ENCODE measurements at places on chromosomes 1 and 21.
A peak's percentile ranks its signal among the peaks of the same experiment; 100 is the strongest.

DNA sequence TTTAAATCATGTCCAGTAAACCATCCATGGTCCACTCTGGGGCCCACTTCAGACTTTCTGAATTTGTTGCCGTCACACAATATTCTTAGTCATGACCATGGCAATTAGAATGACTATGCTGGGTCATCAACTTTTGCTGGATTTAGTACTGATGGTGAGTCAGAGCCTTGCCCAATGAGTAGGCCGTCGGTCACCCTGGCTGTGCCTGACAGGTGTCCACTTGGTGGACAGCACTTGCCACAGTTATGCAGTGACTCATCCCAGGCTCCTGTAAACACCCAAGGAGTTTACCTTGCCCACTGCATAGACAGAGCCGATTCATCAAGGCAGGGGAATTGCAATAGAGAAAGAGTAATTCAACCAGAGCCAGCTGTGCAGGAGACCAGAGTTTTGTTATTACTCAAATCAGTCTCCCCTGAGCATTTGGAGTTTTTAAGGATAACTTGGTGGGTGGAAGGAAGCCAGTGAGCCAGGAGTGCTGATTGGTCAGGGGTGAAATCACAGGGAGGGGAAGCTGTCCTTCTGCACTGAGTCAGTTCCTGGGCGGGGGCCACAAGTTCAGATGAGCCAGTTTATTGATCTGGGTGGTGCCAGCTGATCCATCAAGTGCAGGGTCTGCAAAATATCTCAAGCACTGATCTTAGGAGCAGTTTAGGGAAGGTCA, 333.8 kb downstream of the PTPRU start:
- peak; percentile 50 for DNase-seq

GRCh38 chr1:208731981-208732821, 488.0 kb upstream of the PLXNA2 start:
- DNase-seq = no peak

DNA sequence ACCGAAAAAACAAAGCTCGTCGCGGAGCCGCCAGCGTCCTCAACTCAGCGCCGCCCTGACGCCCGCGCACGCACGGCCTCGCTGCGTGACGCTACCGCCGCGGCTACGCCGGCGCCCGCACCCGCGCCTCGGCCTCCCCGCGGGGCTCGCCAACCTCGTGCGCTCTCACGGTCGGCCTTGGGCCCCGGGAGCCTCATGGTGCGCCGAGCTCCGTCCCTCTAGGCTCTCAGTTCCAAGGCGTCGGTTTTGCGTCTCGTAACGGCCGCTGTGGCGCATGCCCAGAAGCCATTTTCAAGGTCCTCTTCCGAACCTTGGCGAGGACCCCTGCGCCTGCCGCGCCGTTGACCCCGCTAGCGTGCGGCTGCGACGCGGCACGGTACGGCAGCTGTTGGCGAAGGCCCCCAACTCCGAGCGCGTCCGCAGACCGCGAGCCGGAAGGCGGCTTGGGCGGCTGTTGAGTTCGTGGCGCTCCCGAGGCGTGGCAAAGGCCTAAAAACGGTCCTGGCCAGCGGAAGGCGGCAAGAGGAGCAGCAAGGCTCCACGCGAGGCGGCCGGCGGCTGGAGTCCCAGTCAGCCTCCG, at the start of gene HENMT1:
TSS of gene HENMT1 (minus strand) at position 64 of the 580 bp plus-strand sequence. CDS start 1,209 bp downstream, outside the sequence.
- peak; percentile 76 for DNase-seq

- no peak for DNase-seq
Observed at GRCh38 chr21:45877171-45877438, 104.5 kb upstream of the COL6A1 start.

DNA sequence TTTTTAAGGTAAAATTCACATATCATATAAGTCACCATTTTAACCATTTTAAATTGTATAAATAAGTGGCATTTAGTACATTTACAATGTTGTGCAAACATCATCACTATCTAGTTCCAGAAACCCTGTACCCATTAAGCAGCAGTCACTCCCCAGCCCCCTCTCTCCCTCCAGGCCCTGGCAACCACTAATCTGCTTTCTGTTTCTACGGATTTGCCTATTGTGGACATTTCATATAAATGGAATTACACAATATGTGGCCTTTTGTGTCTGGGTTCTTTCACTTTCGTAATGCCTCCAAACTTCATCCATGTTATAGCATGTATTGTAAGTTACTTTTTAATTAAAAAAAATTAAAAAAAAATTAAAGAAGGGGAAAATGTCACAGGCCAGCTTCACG, 58.0 kb upstream of the RAB3GAP2 start:
- peak; percentile 48 for DNase-seq

- peak; percentile 39 for DNase-seq
Observed at GRCh38 chr21:15210235-15210678, 145.5 kb upstream of the NRIP1 start.

DNA sequence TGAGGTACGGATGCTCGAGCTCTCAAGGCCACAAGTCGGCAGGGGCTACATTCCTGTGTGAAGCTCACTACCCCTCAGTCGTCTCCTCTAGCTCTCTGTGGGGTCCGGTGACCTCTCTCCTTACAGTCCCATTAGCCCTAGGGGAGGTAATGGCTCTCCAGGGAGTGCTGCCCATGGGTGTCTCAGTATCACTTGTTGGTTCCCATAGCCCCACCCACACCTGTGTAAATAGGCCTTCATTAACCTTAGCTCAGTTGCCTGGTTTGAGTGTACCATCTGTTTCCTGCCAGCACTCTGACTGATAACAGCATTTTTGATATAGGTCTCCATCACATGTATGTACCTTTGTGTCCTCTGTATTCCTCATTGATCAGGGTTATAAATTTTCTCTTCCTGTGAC, 133.2 kb upstream of the KCNJ15 start:
- DNase-seq = no peak

DNA sequence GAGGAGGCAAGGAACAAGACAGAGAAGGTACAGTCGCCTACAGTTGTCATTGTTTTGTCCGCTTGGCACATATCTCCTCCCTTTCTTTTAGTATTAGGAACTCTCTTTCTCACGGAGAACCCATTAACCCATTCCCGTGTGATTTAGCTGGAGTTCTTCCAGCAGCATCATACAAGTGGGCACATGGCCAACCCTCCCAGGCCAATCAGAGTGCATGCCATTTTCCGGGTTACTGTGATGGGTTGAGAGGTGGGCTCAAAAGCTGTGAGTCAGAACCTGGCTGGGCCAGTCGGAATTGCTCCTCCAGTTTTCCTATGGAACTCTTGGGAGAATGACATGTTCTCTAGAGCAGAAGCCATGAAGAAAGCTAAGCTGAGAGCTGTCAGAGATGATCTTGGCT, 83.1 kb upstream of the SOD1 start:
- DNase-seq = no peak

GRCh38 chr1:109884242-109884891, 26.3 kb upstream of the CSF1 start:
- no peak for DNase-seq

DNA sequence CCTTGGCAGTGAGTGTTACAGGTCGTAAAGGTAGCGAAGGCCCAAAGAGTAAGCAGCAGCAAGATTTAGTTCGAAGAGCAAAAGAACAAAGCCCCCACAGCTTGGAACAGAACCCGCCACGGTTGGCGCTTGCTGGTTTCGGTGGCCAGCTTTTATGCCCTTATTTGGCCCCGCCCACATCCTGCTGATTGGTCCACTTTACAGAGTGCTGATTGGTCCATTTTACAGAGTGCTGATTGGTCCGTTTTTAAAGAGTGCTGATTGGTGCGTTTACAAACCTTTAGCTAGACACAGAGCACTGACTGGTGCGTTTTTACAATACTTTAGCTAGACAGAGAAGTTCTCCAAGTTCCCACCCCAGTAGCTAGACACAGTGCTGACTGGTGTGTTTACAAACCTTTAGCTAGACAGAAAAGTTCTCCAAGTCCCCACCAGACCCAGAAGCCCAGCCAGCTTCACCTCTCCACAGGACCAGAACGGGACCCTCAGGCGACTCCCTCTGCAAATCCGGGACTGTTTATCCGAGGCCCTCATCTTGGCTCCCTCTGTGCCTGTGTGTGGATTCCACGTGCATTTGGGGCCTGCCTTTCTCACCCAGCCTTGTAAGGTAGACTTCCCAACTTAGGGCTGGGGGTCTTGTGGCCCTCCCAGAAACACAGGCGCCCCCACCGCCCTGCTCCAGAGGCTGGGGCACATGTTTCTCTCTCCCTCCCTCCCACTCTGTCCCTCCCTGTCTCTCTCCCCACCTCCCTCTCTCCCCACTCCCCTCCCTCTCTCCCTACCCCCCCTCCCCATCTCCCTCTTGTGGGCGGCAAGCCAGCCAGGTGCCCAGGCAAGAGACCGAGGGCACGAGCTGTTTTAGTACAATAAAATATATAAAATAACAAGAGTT, 12.6 kb downstream of the FTCD start:
- no peak for DNase-seq

- DNase-seq = no peak
Observed at GRCh38 chr1:16461681-16462080, 21.2 kb downstream of the NECAP2 start.

DNA sequence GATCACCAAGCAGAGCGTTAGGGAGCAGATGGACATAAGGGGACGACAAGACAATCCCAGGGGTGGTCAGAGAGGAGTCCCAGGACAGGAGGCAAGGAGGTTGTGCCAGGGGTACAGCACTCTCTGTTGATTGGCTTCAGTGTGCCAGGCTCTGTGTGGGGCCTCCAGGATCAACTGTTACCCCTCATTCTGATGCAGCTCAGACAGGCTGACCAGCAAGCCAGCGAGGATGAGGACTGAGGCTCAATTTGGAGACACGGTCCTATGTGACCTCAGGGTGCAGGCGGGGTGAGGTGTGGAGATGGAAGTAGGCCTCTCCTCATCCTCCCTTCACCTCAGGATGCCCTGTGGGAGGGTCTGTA, 4.0 kb downstream of the HYI start:
- no peak for DNase-seq

DNA sequence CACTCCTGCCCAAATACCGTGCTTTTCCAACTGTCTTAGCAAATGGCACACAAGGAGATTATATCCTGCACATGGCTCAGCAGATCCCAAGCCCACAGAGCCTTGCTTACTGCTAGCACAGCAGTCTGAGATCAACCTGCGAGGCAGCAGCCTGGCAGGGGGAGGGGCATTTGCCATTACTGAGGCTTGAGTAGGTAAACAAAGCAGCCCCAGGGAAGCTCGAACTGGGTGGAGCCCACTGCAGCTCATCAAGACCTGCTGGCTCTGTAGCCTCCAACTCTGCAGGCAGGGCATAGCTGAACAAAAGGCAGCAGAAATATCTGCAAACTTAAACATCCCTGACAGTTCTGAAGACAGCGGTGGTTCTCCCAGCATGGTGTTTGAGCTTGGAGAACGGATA, 70.1 kb upstream of the PTBP2 start:
- no peak for DNase-seq

DNA sequence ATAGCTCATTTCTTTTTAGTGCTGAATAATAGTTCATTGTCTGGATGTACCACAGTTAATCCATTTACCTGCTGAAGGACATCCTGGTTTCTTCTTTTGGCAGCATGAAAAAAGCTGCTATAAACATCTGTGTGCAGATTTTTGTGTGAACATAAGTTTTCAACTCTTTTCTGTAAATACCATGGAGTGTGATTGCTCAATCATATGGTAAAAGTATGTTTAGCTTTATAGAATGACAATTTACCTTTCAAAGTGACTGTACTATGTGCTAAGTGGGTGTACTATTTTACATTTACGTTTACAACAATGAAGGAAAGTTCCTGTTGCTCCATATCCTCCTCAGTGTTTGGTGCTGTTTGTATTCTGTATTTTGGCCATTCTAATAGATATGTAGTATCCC, 49.0 kb downstream of the RUNX3 start:
- no peak for DNase-seq

GRCh38 chr1:4670265-4670664, 15.9 kb downstream of the AJAP1 start:
- DNase-seq = no peak

DNA sequence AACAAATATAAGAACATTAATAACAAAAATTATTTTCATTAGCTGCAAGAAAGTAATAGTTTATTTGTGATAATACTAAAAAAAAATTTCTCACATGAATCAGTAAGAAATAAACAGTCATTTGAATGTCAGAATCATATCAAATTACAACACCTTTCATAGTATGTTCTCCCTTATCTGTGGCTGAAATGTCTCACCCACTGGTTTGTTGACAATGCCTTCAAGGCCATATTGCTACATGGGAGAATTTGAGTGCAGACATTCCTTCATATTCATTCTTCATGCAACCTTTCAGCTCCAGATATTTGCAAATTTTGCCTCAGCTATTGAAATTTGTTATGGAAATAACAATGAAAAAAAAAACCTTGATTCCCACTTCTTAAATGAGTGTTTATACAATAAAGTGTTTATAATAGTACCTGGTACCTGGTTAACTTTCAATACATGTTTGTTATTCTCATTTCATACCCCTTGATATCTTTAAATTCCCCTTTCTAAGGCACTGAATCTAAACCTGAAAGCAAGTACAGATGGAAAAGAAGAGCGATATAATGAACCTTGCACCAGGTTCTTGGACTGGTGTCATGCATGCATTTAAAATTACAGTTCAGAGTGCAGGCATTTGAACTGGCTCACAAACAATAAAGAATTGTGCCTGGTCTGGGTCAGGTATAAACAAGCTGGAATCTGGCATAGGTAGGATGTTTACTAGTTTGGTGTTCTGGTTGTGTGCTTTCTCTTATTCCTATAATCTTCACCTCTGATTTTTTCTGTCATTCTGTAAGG, 242.2 kb upstream of the ADGRL2 start:
- DNase-seq = no peak

GRCh38 chr21:44432841-44433790, 22.2 kb upstream of the LRRC3 start:
- no peak for DNase-seq

DNA sequence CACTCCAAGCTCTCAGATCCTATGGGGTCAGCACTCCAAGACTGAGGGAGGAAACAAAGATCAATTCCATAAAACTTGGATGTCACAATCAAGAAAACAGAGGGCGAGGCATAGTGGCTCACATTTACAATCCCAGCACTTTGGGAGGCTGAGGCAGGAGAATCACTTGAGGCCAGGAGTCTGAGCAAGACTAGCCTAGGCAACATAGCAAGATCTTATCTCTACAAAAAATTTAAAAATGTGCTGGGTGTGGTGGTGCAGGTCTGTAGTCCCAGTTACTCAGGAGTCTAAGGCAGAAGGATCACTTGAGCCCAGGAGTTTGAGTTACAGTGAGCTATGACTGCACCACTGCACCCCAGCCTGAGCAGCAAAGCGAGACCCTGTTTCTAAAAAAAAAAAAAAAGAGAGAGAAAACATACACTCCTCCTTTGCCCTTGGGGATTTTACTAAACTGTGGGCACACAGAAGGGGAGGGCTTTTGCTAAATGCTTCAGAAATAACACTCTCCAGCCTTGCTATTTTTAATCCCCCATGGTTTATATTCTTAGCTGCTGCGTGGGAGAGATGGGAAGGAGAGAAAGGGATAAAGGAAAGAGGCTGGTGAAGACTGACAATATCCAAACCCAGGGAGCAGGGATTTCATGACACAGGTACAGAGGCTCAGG, 18.1 kb downstream of the ARHGEF2 start:
- DNase-seq = no peak

All from fibroblast of villous mesenchyme (primary cell).